ENCODE measurements at places on chromosomes 12 and 14.

DNA sequence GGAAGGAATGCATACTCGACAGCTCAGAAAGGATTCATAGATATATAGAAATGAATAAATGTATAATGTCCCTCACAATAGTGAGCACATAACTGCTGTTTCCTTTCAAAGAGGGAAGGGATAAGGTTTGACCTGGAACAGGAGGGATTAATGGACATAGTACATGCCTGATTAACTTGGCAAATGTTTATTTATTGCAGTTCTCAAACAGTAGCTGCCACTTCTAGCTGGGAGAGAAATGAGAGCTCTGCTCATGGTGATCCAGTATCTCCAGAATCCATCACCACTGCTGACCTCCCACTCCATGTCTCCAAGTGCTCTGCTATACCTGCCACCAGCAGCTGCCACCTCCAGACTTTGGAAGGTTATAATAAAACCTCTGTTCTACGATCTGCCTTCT lies 108.1 kb downstream of the LRIG3 start:
- DNase-seq = no peak

- no peak for DNase-seq
Measured at GRCh38 chr12:114555451-114555850, 128.5 kb downstream of the TBX3 start.

DNA sequence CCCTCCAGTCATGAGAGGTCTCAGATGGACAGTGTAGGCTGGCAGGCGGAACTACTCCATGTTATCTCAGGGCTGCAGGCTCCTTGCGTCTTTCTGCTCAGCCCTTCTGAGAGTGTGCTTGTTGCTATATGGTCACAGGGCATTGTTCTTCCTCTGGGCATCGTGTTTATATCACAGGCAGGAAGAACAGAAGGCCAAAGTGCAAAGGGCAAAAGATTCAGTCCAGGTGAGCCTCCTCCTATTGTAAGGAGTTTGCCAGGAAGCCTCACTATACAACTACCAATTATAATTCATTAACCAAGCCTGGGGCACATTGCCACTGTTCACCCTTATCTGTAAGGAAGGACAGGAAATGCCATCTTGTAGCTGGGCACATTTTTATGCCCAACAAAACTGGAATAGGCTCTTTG lies 195.5 kb upstream of the KITLG start:
- DNase-seq = no peak

DNA sequence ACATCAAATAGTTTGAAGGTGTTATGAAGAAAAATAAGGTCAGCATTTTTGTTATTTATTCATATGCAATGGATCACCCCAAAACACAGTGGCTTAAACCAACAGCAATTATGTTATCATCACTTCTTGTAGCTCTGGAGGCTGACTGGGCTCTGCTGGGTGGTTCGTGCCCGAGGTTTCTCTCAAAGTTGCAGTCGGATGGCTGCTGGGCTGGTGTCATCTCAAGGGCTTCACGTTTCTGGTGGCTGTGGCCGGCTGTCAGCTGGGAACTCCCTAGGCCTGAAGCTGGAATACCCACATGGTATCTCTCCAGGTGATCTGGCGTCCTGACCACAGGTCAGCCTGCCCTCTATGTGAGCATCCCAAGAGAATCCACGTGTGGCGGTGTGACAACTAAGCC lies 12.0 kb downstream of the DIO3 start:
- DNase-seq = no peak

- no peak for DNase-seq
Measured at GRCh38 chr12:237026-237815, 23.3 kb upstream of the SLC6A12 start.

DNA sequence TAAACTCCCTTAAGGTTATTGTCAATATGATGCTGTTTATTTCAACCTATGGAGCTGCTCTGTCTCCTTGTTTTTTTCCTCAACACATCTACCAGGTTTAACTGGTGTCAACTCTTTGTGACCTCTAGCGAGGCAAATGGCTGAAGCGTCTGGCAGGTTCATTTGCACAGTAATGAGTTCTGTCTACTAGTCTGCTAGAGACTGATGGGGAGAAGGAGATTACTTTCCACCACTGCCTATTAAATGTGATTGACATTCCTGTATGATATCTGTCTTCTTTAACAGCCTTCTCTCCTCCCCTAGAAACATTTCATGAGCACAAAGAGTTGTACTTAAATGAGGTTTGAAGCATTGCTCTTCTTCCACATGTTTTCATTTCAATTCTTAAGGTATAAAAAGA lies 253.7 kb downstream of the SLC6A15 start:
- no peak for DNase-seq

DNA sequence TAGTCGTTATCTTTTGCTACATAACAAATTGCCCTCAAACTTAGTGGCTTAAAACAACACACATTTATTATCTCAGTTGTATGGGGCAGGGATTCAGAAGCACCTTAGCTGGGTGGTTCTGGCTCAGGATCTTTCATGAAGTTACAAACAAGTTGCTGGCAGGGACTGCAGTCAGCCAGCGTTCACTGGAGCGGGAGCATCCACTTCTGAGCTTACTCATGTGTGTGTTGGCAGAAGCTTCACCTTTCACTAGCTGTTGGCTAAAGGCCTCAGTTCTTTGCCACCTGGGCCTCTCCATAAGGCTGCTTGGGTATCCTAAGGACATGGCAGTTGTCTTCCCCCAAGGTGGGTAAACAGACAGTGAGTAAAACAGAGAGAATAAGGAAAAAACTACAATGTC lies 365.7 kb downstream of the RPS29 start:
- DNase-seq = no peak

- no peak for DNase-seq
Measured at GRCh38 chr14:60807971-60808370, 73.4 kb downstream of the MNAT1 start.
